ENCODE measurements at places on chromosomes 4 and X.
A peak's percentile ranks its signal among the peaks of the same experiment; 100 is the strongest.

DNA sequence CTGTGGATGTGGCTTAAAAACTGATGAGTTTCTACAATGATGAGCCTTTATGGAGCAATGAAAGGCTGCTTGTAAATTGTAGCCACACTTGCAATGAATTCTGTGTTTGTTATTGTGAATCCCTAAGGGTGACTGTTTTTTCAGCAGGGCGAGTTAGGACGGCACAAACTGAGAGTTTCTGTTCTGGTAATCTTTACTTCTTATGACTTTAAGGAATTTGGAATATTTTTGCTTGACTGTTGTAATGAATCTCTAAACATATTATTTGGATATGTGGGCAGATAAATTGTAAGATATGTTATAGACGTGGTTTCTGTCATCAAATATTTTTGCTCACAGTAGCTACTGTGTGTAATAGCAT, 22.2 kb downstream of the RBPJ start:
- no peak for DNase-seq

- no peak for DNase-seq
Measured at GRCh38 chrX:13007519-13008188, 32.7 kb downstream of the TMSB4X start.

DNA sequence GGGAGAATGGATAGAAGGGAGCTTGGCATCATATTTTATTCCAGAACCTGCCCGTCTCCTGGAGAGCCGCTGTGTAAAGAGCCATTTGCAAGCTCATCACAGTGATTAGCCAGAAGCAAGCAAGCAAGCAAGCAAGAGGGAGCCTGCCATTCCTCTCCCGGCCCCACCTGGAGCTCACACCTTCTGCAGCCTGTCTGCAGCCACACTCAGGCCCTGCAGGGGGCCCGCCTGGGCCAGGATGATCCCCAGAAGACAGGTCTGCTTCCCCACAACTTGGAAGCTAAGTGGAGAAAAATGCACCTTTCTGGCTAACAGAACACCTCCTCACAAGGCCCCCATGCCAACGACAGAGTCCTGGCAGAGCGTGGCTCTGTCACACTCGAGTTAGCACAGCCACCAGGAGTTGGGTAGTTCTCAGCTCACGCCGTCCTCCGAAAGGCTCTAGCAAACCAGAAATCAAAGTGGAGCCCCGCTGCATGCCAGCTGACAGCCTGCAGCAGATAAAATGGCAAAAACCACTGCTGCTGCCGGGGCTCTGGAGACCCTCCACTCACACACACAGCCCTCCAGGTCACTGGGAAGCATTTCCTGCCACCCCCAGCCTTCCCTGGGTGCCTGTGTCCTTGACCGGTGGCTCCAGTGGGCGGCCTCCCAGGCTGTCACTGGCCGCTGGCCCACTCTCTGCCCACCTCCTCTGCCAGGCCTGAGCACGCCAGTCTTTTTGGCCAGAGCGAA, 54.9 kb downstream of the DCTD start:
- DNase-seq, result peak; percentile 76

DNA sequence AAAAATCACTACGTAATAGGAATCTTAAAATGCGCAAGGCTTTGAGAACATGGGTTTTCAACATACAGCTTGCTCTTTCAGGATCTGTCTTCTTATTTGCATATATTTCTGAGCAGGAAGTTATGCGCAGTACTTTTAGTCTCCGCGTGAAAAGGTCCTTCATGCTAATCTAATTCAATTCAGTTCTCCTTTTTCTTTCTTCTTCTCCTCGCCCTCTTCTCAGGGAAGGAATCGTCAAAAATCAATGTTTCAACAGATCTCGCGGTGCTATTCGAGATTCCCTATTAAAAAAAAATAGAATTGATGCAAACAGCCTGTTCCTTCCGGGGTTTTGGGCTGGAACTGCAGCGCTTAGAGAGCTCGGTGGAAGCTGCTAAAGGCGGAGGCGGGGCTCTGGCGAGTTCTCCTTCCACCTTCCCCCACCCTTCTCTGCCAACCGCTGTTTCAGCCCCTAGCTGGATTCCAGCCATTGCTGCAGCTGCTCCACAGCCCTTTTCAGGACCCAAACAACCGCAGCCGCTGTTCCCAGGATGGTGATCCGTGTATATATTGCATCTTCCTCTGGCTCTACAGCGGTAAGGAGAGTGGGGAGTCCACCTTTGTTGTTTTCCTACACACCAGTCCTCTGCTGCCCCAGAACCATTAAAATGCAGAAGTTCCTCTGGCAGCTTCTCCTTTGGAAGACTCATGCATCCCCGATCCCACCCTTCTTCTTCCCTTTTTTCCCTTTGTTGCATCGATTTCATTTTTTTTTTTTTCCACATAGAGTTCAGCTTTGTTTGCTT, at the start of the genes HMGN5 and SH3BGRL:
HMGN5 (minus strand) TSS at position 243 of the 785 bp plus-strand sequence. CDS start 80,364 bp downstream, outside the sequence.
SH3BGRL (plus strand) TSS at position 432 of the 785 bp plus-strand sequence; CDS start at position 531, 99 bp downstream.
- DNase-seq, result peak; percentile 93

DNA sequence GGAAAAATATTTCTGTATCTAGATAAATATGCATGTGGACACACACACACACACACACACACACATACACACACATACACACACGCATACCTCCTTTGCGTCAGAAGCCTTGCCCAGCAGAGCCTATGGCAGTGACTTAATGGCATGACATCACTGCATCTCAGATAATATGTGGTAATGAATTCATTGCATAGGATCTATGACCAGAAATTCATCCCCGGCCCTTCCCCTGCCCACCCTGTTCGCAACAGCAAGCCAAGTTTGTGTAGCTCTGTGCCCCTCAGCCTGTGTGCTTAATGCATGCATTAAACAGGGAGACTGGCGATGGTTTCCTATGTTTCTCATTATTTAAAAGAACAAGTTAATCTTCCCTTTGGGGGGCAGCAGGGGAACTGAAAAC, 120.7 kb downstream of the NKX6-1 start:
- DNase-seq, result no peak

DNA sequence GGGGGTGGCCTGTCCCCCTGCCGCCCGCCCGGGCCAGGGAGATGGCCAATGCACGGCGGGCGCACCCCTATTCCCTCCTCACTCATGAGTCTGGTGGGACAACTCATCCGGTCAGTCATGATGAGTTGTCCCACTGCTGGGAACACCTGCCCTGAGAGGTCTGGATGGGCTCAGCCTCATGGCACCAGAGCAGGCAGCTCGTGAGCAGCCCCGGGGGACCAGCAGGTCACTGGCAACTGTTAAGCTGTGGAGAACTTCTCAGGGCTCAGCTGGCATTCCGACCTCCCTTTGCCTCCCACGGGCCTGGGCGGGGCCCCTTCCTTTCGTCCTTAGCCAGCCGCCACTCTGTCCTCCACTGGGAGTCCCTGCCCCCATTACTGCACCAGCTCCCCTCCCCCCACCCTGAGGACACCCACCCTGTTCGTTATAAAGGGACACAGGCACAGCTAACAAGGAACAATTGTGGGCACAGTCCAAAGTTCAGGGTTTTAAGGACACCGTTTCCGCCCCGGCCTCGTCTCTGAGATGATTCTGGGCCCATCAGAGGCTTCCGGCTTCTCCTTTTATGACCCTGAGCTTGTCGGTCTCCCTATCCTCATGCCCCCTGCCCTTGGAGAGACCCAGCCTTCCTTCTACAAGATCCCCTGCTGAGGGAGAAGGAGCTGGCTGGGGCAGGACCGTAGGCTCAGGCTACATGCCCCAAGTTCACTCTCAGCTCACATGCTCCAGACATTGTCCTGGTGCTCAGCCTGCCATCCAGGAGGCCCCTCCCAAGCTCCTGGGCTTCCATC, 14.6 kb upstream of the KIAA0232 start:
- no peak for DNase-seq

DNA sequence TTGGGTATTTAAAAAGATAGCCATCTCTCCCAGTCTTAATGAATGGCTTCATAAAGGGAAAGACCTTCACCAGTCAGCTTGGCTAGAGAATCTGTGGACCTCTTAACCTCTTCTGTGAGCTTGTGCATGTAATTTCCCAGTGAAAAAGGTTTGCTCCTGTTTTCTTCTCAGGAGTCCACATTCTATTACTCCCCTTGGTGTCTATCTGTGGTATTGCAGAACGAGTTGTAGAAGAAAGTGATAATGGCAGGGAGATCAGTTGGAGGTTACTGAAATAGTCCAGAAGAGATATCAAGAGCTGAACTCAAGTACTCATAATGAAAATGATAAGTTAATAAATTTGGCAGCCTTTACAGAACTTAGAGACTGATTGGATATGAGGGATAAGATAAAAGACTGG, 16.5 kb upstream of the VAMP7 start:
- no peak for DNase-seq

GRCh38 chrX:154032160-154032559, 12.5 kb upstream of the IRAK1 start:
- no peak for DNase-seq

DNA sequence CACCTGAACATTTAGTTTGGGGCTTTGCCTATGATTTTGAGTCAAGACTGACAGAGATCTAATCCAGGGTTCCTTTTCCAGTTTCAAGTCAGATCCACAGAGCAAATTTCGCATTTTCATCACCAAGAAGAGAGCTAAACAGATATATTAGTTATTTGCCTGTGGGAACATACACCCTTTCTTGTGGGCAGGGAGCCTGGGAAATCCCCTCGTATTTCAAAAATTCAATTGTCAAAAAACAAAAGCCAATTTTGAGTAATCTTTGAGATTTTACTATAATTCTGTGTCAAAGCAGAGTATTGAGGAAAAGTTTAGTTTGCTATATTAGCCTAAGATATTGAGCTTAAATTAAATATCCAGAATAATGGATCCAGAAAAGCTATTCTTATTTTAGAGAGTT, 56.6 kb downstream of the AFM start:
- DNase-seq, result no peak

DNA sequence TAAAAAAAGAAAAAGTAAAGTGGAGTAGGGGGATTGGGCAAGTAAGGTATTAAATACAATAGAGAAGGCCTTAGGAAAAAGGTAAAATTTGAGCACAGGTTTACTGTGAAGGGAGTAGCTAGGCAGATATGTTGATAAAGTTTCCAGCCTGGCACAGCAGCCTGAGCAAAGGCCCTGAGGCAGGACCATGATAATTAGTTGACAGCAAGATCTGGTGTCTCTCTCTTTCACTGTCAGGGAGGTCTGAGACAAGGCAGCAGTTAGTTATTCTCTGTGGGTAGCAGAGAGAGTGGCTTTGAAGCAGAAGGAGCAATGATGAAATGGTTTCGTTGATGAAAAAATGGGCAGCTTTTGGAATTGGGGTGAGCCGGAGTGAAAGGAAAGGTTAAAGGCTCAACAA, 119.5 kb downstream of the KDR start:
- DNase-seq, result peak; percentile 27

DNA sequence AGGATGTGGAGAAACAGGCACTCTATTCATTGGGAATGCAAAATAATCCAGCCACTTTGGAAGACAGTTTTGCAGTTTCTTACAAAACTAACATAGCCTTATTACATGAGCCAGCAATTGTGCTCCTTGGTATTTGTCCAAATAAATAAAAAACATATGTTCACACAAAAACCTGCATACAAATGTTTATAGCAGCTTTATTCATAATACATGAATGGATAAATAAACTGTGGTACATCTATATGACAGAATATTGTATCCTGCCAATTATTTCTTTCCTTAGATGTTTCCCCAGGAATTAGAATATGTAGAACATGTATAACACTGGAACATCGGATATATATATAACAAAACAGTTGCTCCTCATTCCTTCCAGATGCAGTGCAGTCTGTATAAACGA, 57.7 kb upstream of the VEGFC start:
- DNase-seq, result no peak

- DNase-seq, result no peak
Measured at GRCh38 chr4:185792384-185793115, 19.4 kb downstream of the SORBS2 start.

GRCh38 chr4:104248726-104249125, 246.0 kb downstream of the CXXC4 start:
- no peak for DNase-seq

GRCh38 chrX:127404161-127404560, 584.6 kb downstream of the PRR32 start:
- DNase-seq, result no peak

DNA sequence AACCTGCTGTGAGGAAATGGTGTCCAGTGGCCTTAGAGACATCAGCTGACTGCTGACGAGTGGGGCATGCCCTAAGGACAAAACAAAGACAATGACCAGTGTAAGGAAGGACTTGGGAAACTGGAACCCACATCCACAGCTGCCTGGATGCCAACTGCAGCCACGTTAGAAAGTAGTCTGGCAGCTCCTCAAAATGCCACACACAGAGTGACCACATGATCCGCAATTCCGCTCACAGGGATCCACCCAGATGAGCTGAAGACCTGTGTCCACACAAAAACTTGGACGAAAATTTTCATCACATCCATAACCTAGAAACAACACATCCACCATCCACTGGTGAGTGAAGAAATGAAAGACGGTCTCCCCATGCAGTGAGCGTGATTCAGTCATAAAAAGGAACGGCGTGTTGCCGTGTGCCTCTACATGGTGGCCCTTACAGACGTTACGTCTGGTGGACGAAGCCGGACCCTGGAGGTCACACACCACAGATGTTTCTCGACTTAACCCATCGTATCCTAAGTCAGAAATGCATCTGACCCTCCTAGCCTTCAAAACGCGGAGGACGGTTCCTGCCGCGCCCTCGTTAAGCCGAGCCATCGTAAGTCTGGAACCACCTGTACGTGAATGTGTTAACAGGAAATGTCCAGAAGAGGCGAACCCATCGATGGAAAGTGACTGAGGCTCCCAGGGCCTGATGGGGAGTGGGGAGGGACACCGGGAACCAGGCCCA, 40.6 kb upstream of the MXD4 start:
- no peak for DNase-seq

GRCh38 chr4:30461218-30461617, 259.0 kb upstream of the PCDH7 start:
- no peak for DNase-seq

DNA sequence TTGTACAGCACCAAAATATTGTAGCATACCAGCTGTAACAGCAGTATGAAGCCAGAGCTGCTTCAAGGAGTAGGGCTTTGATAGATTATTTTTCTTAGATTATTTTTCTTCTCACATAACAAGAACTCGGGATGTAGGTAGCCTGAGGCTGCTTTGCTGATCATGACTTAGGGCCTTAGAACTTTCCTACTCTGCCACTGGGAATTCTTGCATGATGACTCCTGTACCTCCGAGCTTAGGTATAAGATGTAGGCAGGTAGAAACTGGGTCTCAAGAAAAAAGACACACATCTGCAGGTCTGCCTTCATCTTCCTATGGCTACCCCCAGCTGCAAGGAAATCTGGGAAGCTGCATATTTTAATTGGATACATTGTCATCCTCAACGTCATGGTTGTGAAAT, 115.9 kb upstream of the PNPLA4 start:
- no peak for DNase-seq

- DNase-seq, result no peak
Measured at GRCh38 chrX:119093991-119094735, 21.4 kb downstream of the CT47C1 start.

DNA sequence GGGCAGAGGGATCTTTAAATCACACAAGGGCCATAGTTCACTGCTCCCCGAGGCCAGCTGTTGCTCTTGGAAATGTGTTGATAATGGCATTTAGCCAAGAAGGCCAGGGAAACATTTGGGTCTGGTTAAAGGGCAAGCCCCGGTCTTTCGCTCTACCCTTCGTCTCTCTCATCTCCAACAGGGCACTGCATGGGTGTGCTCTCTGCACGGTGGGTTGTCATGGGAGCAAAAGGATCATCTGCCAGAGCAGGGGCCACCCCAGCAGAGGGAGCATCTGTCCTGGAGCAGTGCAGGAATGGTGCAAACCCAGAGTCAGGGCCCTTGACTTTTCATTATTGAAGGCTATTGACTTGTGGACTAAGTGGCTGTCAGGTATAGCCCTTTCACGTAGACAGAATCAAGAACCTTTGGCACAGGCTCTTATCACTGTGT, 22.7 kb upstream of the PGRMC2 start:
- DNase-seq, result peak; percentile 47

- DNase-seq, result peak; percentile 84
Measured at GRCh38 chr4:54322818-54323417, 93.8 kb downstream of the PDGFRA start.

- no peak for DNase-seq
Measured at GRCh38 chr4:6898763-6899162, 10.9 kb upstream of the TBC1D14 start.

Measured in ELF-1 (cell line).